ENCODE measurements at places on chromosomes 5 and 9.

GRCh38 chr9:101465326-101465915 is 29.8 kb upstream of the ALDOB start:
- DNase-seq, result peak; percentile 95

DNA sequence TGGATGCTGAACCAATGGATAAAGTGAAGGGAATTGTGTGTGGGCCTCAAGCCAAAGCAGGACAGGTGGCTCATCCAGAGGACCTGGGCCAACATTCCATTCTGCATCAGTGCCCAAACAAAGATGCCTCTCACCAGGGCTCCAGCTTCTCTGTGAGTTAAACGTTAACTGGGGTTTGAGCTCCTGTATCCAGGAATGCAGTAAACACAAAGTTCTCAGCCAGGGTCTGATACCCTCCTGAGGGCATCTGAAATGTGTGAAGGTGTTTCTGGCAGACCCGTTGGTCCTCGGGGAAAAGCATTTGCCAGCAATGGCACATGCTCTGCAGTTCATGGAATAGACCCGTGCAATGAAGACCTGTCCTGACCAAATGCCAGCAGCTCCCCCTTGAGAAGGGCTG is 33.9 kb upstream of the AOPEP start:
- DNase-seq, result no peak

- DNase-seq, result no peak
Observed at GRCh38 chr5:171578049-171578828, 158.8 kb downstream of the FGF18 start.

- no peak for DNase-seq
Observed at GRCh38 chr9:109331353-109331752, 10.5 kb upstream of the EPB41L4B start.

- no peak for DNase-seq
Observed at GRCh38 chr9:128087262-128087661, 19.2 kb downstream of the SLC25A25 start.

- peak; percentile 80 for DNase-seq
Observed at GRCh38 chr9:36903541-36904435, 130.3 kb downstream of the PAX5 start.

- peak; percentile 85 for DNase-seq
Observed at GRCh38 chr5:116492016-116492623, 82.5 kb downstream of the SEMA6A start.

GRCh38 chr9:14066831-14067230 is 247.1 kb downstream of the NFIB start:
- DNase-seq, result no peak

GRCh38 chr5:106321242-106321641 is 1349.5 kb downstream of the EFNA5 start:
- peak; percentile 42 for DNase-seq

DNA sequence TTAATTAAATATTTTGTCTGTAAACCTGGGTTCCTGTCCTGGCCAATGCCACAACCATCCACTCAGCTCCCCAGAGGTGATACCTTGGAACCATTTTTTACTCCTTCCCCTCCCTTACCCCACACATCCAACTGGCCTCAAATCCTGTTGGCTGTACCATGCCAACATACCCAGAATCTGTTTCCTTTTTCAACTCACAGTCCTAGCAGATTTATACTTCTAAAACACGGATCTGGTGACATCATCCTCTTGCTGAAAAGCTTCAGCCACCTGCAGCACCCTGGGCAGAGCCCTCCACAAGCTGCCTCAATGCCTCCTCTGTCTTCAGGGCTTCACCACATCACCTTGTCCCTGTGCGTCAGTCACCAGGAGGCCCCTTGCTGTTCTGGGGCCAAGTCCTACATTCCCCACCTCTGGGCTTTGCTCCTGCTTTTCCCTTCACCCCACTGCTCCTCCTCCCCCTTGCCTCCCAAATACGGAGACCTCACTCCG is 14.9 kb downstream of the SEMA6A start:
- DNase-seq, result no peak

DNA sequence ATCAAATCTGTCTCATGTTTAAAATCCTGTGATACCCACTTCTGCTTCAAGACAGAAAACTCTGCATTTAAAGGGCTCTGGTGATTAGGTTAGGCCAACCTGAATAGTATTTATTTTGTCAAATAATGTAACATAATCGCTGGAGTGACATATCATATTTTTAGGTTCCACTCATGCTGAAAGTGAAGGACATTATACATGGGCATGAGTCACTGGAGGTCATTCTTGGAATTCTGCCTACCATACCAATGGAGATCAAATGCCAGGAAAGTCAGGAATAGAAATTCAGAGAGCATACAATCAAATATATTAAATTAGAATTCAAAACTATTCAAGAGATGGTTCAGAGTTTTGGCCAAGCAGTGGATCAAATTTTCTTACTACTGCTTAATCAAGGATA is 97.1 kb upstream of the PRSS3 start:
- no peak for DNase-seq

DNA sequence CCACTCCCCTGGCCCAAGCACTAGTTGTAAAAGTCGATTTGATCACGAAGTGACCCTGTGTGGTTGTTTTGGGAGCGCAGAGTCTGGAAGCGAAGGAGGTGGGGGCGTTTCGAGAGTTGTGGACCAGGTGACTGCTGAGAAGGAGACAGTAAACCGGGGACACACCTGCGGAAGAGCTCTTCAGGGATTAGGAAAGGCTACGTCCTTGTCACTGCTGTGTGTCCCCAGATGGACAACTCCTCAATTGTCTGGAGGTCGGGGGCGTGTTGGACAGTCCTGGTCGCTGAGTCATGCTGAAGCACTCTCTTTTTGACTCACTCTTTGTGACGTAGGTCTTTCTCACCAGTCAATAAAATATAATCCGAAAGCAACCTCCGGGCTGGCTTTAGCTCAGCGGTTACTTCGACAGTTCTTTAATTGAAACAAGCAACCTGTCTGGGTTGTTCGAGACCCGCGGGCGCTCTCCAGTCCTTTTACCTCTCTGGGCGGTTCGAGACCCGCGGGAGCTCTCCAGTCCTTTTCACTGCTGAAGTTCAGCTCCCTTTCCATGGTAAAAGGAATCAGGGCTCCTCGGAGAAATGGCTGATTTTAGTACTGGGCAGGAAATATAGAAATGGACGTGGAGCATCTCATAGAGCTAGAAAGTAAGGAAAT is 10.8 kb downstream of the ZMAT2 start:
- DNase-seq, result peak; percentile 99

Data from OCI-M1 (cell line).